Upper lobe of right lung (tissue), 1 donor: ENCODE measurements at places on chromosomes 7 and 10. TPM values are rescaled to one million over a fixed set of nuclear protein-coding genes. Genes with fewer than 3 reads are reported as not detected.

The DOCK1 gene
- total RNA-seq, result 46.4 TPM

The PIP gene
- total RNA-seq, result not detected

The OR2A7 gene
- total RNA-seq, result 13.9 TPM

The CCL24 gene
- 4.8 TPM for total RNA-seq

GRCh38 chr7:86958380-86958779 is 101.1 kb downstream of the ELAPOR2 start:
- no peak for DNase-seq
- H3K27ac ChIP-seq, result no peak overlapping the region
- H3K27me3 ChIP-seq, result no peaks in the 10 kb centered on the region
- no peak overlapping the region for H3K4me3 ChIP-seq
- no peaks in the 10 kb centered on the region for H3K4me1 ChIP-seq

GRCh38 chr7:51128545-51129435 is 187.8 kb downstream of the COBL start:
- H3K4me1 ChIP-seq, result no peaks in the 10 kb centered on the region
- no peak overlapping the region for H3K4me3 ChIP-seq
- H3K36me3 ChIP-seq, result no peaks in the 10 kb centered on the region
- no peak for DNase-seq

- no peaks in the 10 kb centered on the region for H3K36me3 ChIP-seq
- no peaks in the 10 kb centered on the region for H3K4me1 ChIP-seq
- H3K27me3 ChIP-seq, result no peaks in the 10 kb centered on the region
- H3K4me3 ChIP-seq, result no peak overlapping the region
- no peak overlapping the region for H3K27ac ChIP-seq
Observed at GRCh38 chr7:125924037-125924436, 994.4 kb upstream of the POT1 start.

- DNase-seq, result no peak
- peak overlapping the region; percentile 78 for H3K27ac ChIP-seq
- no peaks in the 10 kb centered on the region for H3K36me3 ChIP-seq
- peaks cover 24% of the 10 kb centered on the region for H3K4me1 ChIP-seq
- no peaks in the 10 kb centered on the region for H3K27me3 ChIP-seq
Observed at GRCh38 chr7:150788474-150789269, 11.5 kb downstream of the TMEM176B start.

DNA sequence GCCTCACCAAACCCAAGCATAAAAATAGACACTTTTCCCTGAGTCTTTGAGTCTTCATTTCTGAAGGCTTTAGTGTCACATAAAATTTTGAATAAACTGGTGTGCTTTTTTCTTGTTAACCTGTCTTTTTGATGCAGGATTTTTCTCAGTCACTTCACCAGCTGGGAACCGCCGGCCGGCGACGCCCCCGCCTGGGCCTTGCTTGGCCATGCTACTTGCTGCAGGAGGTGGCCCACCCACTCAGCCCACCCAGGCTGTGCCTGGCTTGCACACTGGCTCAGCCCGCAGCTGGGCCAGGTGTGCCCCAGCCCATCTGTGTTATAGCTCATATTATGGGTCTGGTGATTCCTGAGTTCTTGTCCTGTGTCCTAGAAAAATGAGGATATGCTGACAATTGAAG is 247.4 kb upstream of the CACNA2D1 start:
- H3K4me3 ChIP-seq, result no peak overlapping the region
- no peaks in the 10 kb centered on the region for H3K4me1 ChIP-seq
- no peaks in the 10 kb centered on the region for H3K36me3 ChIP-seq
- no peak overlapping the region for H3K27ac ChIP-seq
- no peaks in the 10 kb centered on the region for H3K27me3 ChIP-seq
- no peak for DNase-seq

- H3K27ac ChIP-seq, result peak overlapping the region; percentile 51
- H3K36me3 ChIP-seq, result no peaks in the 10 kb centered on the region
- no peaks in the 10 kb centered on the region for H3K27me3 ChIP-seq
- DNase-seq, result no peak
- peaks cover 16% of the 10 kb centered on the region for H3K4me1 ChIP-seq
Observed at GRCh38 chr10:6022660-6023059, 39.5 kb downstream of the IL2RA start.

- DNase-seq, result peak; percentile 47
- no peaks in the 10 kb centered on the region for H3K27me3 ChIP-seq
- no peak overlapping the region for H3K27ac ChIP-seq
- H3K4me1 ChIP-seq, result no peaks in the 10 kb centered on the region
Observed at GRCh38 chr7:158244873-158245723, 342.5 kb downstream of the PTPRN2 start.
